Central memory CD8-positive, alpha-beta T cell (primary cell): ENCODE measurements at places on chromosomes 7 and 10.

DNA sequence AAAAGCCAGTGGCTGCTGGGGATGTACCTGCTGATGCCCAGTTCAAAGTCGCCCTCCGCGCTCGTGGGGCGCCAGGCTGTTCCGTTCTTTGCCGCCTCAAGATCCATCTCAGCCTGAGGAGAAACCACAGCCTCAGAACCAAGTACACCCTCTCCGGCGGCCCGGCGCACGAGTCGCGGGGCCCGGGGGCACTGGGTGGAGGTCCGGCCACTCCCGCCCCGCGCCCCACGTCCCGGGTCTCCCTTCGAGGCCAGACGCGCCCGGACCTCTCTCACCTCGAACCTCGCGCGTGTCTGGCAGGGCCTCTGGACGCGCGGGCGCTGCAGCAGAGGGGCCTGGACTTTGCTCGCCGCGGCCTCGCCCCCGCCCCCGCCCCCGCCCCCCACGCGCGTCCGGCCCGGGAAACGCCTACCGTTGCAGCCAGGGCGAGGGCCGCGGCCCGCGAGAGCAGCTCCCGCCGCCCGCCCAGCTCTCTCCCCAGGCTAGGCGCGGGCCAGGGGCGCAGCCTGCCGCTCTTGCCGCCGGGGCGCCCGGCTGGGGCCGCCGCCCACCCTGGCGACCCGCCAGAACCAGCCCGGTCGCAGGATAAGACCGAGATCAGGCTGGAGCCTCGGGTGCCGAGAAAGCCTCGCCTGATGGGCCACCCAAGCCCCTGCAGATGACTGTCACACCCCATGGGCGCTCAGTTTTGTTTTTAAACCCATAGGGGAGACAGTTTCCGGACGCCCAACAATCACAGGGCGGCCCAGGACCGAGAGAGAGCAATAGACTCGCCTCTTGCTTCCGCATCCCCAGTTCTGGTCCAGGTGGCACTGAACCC lies at the start of gene ABCB4:
Gene ABCB4, minus strand, starts transcription at position 322 of the 820 bp plus-strand sequence. Its CDS starts 215 bp downstream, at position 107.
- DNase-seq: no peak

- DNase-seq: no peak
Observed at GRCh38 chr7:1282679-1283078, 50.0 kb downstream of the UNCX start.

DNA sequence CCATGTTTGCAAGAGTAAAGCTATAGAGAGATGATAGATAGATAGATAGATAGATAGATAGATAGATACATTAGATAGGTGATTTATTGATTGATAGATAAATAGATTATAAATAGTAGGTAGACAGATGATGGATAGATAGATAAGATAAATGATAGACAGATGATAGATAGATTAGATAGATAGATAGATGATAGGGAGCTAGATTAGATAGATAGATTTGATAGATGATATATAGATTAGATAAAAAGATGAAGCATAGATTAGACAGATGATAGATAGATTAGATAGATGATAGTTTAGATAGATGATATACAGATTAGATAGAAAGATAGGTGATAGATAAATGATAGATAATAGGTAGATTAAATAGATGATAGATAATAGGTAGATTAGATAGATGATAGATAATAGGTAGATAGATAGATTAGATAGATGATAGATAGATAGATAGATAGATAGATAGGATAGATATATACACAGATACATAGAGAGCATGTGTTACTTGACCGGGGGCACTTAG lies 243.3 kb upstream of the FOXK1 start:
- DNase-seq: no peak

DNA sequence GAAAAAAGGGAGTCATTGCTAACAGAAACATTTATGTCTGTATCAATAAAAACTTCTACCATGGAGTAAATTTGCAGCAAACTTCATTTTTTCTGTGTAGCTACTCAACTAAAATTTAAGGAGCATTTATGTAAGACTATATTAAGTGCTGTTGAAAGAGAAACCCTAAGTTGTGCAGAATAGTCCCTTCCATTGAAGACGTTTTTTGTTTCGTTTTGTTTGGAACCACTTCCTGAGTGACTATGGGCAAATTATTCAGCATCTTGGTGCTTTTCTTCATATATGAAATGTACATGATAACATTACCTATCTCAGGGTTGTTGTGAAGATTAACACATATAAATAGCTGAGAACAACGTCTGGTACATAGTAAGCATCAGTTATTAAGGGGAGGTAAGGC lies 24.3 kb downstream of the SEM1 start:
- no peak for DNase-seq

- DNase-seq: no peak
Observed at GRCh38 chr7:20229646-20230500, 12.7 kb upstream of the MACC1 start.

GRCh38 chr10:13078912-13079775 lies 20.8 kb upstream of the OPTN start:
- DNase-seq: no peak

- no peak for DNase-seq
Observed at GRCh38 chr7:17126413-17127268, 171.8 kb upstream of the AHR start.

GRCh38 chr10:13450069-13450468 lies 78.7 kb downstream of the BEND7 start:
- DNase-seq: no peak

- DNase-seq: no peak
Observed at GRCh38 chr7:151386301-151387160, 23.3 kb downstream of the WDR86 start.

DNA sequence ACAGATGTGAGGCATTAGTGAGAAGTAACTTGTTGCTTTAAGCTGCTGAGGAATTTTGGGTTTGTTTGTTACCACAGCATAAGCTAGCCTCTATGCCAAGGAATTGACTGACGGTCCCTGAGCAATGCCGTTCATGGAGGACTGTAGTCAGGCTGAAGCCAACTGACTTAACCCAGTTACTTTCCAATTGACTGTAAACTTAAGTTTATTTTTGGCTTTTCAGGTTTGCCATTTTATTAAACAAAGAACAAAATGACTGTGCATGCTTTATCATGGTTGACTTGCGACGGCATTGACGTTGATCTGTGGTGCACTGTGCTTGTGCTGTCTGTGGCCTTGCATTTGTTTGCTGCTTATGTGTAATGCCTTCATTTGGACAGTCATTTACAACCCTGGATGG lies 53.5 kb downstream of the DNAJB9 start:
- no peak for DNase-seq

- no peak for DNase-seq
Observed at GRCh38 chr7:112622159-112622715, 141.4 kb downstream of the LSMEM1 start.

GRCh38 chr10:35208536-35208935 lies 81.9 kb downstream of the CREM start:
- no peak for DNase-seq

DNA sequence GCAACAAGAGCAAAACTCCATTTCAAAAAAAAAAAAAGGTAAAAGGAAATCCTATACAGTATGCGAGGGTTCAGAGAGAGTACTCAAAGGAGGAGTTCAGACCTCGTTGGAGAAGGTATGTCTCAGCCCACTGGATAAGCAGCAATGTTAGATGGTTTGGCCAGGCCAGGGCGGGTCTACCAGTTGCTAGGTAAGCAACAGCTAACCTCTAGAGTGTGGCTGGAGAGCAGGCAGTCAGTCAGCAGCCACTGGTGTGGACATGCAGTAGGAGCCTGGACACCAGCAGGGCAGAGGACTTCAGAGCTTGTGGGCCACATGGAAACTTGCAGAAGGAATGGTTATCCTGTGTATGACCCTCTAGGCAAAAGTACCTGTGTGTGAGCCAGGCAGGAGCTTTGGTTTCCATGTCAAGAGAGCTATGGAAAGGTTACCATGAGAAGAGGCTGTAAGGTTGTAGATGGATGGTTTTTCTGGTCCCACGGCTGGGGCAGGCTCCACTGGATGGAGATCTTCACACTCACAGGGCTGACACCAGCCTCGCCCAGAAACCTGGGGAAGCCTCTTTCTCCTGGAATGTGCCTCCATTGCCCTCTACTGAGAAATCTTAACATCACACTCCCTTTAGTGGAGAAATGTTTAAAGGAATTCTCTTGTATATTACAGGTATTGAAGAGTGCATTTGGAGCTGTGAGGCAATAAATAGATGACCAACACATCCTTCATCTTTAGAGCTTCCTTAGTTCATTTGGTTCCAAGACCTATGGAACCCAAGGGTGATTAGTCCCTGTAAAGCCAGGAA lies 63.6 kb downstream of the CCDC186 start:
- DNase-seq: no peak
